ENCODE measurements at places on chromosomes 16 and 17.

- DNase-seq: no peak
Observed at GRCh38 chr17:57068222-57068658, 16.8 kb upstream of the AKAP1 start.

GRCh38 chr16:84795329-84796053 lies 24.3 kb upstream of the CRISPLD2 start:
- peak; percentile 92 for DNase-seq

DNA sequence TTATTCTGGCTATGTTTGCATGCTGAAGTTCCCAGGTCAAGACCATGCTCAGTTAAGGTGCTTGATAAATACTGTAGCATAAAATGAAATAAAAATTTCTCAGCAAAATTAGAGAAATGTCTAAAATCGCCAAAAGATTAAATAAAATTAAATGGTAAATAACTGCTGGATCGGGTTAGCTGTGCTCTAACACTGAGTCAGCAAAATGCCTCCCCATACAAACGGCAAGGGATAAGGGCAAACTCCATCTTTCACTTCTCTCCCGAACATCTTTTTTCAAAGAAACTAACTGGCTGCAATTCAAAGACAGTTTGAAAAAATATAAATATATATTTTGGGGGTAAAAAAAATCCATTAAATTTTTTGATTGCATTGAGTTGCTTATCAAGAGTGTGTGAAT lies 162.2 kb upstream of the ZFHX3 start:
- no peak for DNase-seq

GRCh38 chr17:15349119-15349518 lies 7.7 kb upstream of the TEKT3 start:
- DNase-seq: no peak

GRCh38 chr17:9292561-9292941 lies 271.2 kb downstream of the NTN1 start:
- peak; percentile 13 for DNase-seq

DNA sequence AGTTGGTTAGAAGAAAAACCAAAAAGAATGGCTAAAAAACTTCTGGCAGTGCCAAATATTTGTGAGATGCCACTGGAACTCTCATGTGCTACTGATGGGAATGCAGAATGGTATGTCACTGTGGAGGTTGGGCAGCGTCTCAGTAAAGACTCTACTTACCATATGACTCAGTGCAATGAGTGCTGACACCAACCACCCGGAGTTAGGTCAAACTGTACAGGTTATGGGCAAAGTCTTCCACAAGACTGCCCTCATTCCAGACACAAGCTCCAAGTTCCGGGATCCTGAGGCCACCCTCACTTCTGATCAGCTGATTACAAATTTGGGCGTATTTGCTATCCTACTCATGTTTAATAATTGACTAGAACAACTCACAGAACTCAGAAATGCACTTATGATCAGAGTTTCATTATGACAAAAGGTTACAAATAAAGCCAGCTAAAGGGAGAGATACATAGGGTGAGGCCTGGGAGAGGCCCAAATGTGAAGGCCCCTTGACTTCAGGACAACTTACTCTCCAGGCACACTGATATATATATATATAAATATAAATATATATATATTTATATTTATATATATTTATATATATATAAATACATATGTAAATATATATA lies 114.9 kb downstream of the TRIM37 start:
- peak; percentile 47 for DNase-seq

DNA sequence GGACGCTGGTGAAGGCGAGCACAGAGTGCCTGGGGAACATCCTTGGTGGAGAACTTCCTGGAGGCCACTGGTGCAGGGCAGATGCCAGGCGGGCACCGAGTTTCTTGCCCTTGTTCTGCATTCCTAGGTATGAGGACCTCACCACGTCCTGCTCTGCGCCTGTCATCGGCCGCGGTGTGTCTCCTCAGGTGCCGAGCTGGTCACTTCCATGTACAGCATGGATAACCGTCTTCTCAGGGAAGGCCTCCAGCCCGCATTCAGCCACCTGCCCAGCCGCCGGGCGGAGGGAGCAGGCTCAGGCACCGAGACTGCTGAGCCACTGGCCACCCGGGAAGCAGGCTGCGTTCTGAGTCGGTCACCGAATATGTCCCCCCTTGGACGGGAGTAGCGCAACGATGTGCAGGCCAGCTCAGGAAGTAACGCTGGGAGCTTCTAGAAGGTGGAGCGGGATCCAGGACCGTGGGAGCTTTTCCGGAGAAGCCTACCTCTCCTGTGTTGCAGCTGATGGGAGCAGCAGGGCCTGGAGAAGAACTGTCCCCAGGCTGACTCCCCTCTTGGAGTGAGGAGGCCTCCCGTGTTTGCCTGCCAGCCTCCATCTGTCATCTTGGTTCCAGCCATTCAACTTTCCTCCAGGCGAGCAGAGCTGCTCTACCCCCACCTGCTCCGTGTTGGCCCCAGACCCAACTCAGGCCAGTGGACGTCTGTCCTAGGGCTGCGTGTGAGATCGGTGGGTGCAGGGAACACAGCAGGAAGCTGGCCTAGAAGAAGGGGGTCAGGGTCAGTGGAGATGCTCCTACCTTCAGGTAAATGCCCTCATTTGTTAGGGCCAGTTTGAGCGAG lies 2.1 kb upstream of the BAIAP2 start:
- DNase-seq: no peak

- DNase-seq: no peak
Observed at GRCh38 chr16:48035142-48035541, 120.7 kb downstream of the ABCC12 start.

DNA sequence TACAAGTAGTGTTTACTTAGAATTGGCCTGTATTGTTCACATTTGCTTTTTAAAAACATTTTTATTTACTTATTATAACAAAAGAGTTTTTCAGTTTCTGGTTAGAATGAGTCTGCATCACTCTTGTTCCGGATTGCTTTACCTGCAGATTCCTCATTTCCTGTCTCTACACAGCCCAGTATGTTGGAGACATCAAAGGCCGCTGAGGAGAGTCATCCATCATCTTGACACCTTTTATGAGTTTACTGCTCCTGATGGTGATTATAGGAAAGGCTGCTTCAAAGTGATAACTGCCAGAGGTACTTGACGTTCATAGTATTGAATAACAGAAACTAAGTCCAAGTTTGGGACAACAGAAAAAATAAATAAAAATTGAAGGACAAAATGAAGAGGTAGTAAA lies 490.5 kb upstream of the CA10 start:
- DNase-seq: no peak

DNA sequence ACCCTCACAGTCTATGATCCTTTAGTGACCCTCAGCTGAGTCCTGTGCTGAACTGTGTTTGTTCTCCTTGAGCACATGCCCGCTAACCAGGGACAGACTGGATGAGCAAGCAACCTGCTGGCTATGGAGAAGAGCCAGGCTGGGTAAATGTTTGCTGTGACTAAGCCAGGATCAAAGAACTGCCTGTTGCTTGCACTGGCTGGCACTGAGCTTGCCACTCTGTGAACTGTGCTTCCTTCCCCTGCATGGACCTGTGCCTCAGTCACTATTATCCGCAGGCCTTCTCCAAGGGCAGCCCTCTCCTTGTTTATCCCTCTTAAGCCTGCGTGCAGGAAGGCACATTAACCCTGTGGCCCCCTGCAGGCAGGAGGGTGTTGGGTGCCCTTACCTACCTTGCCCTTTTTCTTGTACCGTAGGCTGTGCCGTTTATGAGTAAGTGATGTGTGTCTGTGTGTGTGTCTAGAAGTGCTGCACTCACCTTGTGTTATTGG lies 7.4 kb downstream of the PNPO start:
- DNase-seq: no peak

DNA sequence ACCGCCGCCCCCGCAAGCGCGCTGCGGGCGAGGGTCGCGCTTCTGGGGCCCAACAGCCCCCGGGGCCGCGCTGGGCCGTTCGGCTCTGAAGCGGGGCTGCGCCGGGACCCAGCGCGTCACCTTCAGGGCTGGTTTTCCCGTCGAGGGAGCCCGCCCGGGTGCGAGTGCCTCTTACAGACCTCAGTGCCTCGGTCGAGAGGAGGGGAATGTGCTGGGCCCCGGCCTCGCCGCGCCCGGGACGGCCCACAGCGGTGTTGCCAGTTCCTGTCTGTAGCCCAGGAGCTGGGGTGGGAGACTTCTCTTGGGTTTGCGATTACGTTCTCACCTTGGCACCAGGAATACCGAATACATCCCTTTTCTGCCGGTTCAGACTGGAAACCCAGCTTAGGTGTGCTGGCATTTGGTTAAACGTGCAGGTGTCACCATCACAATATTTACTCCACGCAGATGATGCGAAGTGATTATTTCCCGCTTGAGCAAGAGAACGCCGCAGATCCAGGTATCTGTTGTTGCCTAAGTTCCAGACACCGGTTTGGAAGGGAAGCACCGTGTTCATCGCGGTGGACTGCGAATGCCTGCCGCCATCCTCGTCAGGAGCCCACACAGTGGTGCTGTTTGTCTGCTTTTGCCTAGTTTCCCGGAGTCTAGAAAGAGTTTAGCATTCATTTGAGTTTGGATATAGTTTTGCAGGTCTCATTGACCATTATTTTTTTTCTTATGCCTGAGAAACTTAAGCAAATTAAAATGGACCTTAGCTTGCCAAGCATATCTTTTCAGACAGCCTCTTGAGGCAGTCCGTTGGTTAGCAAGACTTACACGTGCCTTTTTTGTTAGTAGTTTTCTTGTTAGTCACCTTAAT lies 914 bp downstream of the MAP1LC3B start:
- peak; percentile 56 for DNase-seq

GRCh38 chr17:29588562-29589411 lies 661 bp downstream of the GIT1 start:
- DNase-seq: peak; percentile 62

- no peak for DNase-seq
Observed at GRCh38 chr16:56411123-56411522, 14.2 kb downstream of the AMFR start.

DNA sequence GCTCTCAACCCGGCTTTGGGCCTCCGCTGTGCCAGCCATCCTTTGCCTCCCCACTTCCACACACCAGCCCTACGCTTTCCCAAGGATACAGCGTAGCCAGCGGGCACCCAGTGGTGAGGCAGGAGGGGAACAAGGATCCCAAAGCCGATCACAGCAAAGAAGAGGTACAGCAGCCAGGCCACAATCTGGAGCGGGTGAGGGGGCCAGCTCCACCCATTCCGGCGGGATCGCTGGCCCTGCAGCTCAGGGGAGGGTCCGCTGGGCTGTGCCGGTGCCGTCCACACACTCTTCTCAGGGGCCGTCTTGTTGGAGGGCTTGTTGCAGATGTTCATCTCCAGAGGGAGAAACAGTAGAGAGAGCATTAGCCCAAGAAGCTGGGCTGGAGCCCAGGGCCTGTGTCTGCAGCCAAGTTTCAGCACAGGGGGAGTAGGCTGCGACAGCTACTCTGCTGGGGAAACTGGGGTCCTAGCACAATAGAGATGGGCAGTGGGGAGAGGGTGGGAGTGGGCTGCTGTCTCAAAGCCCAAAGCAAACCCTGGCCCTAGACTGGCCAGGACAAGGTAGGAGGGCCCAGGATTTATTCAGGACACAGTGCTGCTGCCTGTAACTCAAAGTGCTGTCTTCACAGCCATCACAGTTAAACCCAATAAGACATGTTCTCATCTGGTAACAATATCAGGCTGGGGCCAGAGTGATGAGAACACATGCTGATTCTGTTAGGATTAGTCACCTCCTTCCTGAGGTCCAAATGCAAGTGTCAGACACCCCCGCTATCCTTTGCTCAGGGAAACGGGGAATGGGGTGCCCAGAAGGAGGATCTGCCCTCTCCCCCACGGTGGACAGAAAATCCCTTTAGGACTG lies 9.9 kb downstream of the ZDHHC1 start:
- peak; percentile 94 for DNase-seq

DNA sequence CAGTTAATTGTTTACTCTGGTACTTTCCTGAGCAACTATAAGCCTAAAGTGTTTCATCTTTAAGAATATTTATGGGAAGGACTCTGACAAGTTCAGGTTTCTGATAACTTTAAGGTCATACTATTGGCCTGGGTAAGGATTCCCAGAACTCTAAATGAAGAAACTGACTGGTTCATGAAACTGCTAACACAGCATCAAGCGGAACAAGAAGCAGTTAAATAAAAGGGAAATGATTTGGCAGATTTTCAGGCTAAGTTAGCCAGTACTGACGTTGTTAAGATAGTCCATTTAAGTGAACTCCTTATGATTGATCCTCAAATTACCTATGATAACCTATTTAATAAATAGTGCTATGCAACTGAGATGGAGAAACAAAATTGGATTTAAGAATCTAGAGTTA lies 101.6 kb upstream of the CES5A start:
- no peak for DNase-seq

DNA sequence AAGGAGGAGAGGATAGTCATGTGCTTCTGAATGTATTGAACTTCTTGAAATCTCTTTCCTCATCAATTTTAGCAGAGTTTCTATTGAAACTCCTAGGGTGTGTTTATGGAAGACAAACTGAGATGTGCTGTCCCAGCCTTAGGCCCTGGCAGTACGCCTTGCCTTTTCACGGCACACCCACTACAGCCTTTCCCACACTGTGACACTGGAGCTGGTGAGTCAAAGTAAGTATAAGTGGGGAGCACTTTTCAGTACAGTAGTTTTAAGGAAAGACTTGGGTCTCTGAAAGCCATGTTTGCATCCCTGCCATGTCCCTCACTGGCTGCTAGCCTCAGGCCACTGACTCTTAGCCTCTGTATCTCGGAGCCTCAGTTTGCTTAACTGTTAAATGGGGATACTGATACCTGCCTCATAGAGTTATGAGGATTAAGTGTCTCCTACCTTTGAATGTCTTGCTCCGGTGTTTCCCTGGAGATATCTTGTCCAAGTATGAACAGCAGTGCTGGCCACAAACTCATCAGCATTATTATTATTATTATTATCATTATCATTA lies 144.7 kb upstream of the CRHR1 start:
- no peak for DNase-seq

- DNase-seq: no peak
Observed at GRCh38 chr16:55271945-55272513, 52.0 kb upstream of the IRX6 start.

DNA sequence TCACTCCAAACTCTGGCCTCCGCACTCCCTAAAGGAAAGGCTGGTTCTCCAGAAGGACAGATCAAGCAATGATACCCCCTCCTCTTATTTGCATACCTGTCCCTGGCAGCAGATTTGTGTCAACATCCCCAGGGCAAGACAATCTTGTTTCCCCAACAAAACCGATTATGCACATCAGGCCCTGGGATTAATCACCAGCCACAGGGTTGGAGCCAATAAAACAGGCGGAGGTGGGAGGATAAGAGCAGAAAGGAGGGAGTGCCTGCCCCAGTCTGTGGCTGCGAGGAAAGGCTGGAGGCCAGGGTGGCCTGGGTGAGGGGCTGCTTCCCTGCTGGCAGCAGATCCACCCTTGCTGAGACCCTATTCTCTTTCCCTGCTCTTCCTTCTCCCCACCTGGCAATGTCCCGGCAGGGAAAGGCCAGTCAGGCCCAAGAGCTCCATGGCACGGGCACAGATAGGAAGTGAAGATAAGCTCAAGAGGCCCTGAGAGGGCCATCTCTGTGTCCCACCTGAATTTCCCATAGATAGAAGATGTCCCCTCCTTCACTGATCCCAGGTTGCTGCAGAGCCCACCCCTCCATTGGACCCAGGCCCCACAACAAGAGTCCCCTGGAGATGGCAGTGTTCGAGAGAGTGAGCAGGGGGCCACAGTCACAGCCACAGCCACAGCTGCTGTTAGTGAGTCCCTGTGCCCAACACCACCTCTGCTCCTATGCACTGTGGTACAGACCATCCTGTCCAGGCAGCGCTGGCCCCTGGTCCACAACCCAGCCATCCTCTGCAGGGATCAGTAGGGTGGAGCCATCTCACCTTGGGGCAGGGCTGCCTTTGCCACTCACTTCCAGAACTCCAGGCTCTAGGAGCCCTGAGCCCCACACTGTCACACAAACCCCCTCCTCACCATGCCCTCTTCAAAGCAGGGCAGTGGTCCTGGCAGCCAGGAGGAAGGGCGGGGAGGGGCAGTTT lies 137.5 kb downstream of the SDK2 start:
- DNase-seq: no peak

- DNase-seq: no peak
Observed at GRCh38 chr16:72827866-72828265, 220.1 kb downstream of the ZFHX3 start.
